ENCODE measurements at places on chromosomes 16 and 17.
A peak's percentile ranks its signal among the peaks of the same experiment; 100 is the strongest.

DNA sequence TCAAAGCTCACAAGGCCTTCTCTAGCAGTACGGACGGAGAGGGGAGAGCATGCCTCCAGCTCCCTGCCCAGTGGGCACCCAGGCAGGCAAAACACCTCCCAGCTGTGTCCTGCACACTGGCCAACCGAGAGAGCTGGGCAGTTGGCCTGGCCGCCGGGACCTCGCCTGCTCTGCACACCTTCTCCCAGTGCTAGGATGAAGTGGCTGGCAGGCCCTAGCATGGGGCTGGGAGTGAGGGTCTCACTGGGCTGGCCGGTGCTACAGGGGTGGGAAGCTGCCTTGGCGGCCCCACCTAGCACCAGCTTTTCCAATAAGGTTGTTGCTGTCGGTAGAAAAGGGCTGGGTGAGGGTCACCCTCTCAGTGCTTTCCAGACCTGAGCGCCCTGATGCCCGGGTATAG lies 60.2 kb downstream of the SDK2 start:
- no peak for DNase-seq

GRCh38 chr17:80836971-80837481 lies 154.6 kb upstream of the CHMP6 start:
- DNase-seq = no peak

- DNase-seq = no peak
Observed at GRCh38 chr16:23869052-23869451, 33.3 kb downstream of the PRKCB start.

- DNase-seq = no peak
Observed at GRCh38 chr17:80949451-80950421, 41.9 kb upstream of the CHMP6 start.

- DNase-seq = peak; percentile 55
Observed at GRCh38 chr16:70250748-70251628, 752 bp downstream of the EXOSC6 start.

DNA sequence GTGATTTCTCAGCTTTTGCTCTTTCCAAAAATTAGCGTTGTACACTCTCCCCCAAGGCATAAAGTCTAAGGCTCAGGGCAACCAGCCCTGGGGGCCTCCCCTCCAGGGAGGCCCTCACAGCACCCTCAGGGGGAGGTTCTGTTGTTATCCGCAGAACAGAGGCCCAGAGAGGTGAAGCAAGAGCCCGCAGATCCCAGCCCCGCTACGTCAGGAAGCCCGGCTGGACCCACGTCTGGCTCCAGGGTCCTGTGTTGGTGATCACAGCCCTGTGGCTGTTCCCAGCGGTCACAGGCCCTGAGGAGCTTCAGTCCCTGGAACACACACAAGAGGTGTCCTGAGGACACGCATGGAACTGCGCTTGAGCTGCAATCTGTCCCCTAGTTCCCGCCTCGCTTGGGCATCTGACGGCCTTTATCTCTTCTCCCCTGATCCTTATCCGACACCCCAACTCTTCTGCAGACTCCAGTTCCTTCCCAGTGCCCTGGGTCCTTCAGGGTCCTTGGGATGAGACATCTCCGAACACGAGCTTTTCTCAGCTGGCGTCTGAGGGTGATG lies 1.1 kb upstream of the ZG16B start:
- no peak for DNase-seq

GRCh38 chr17:49515196-49515770 lies 20.2 kb downstream of the NGFR start:
- DNase-seq = peak; percentile 97

DNA sequence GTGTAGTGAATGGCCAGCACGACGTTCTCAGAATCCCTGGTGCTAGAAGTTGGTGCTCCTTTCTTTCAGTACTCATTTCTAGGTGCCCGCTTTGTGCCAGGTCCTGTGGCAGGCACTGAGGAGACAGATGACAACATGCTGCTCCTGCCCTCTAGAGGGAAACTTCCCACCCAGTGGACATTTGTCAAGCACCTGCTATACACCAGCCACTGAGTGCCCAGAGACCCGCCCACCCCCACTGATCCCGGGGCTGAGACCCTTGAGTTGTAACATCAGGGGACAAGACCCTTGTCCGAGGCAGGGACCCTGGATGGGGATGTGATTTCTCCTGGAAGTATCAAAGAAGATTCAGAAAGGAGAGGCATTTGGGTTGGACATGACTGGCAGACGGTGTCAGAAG lies 25.1 kb downstream of the UNC13D start:
- DNase-seq = no peak

DNA sequence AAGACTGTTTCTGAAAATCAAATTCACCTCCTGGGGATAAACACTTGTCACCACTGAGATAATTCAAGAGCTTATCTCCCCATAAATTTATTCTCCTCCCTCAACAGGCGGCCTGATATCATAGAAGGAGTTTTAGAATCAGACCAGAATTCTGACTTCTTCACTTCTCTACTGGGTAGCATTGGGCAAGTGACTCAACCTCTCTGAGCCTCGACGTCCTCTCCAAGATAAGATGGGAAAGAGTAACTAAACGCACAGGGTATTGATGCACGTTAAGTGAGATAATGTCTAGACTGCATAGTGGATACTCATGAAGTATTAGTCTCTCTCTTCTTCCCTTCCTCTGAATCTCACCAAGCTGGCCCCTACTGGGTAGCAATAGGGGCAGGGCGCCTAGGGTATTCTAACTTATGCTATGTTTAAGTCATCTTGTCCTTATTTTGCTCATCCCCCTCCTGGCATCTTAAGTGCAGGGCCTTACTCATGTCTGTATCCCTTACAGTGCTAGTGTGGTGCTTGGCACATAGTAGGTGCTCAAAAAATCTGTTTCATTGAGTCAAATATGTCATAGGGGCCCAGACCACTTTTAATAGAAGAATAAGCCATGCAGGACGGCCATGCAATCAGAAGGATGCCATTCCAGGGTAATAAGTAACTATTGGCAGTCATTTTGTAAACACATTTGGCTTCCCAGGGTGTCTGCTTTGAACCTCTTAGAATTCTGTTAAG lies 476.4 kb upstream of the CCL2 start:
- DNase-seq = no peak
